ENCODE measurements at places on chromosomes 2 and 18. TPM values are rescaled to one million over a fixed set of nuclear protein-coding genes. Genes with fewer than 3 reads are reported as not detected.

GRCh38 chr2:36960005-36960675 lies 6.2 kb downstream of the STRN start:
- DNase-seq, result no peak

Gene SLC30A3
- 0.68 TPM for total RNA-seq

DNA sequence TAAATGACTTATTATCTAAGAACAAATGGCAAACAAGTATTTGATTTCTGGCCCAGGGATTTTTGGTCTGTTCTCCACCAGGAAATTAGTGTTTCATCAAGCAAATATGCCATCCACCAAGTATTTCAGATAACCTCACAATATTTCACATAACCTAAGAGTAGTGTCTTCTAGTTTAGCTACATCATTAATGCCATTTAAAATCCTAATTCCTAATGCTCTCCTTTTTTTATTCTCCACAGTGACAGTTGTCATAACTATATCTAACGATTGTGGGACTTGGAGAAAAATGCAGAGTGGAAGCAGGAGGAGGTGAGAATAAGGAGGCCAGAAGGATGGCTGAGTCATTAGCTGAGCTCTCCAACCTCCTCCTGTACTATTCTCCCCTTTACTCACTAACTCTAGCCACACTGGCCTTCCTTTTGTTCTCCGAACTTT lies 58.5 kb upstream of the CTLA4 start:
- DNase-seq, result no peak

DNA sequence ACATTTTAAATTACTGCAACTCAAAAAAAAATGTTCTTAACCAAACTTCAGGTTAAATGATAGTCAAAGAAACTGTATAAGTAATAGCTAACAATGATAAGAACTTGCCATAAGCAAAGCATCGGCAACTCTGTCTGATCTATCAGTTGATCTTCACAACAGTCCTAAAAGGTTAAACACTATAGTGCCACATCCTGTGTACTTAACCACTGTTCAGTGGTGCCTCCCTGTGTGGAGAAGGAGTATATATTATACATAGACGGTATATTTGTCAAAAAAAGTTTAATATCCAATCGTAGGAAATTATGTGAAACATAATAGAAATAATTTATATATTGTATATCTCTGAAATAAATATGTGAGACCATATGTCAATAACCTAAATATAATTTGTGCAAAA lies 13.0 kb downstream of the DTNA start:
- no peak for DNase-seq

Gene C2orf66
- total RNA-seq, result not detected
